Activated T-helper 2 cell treated with anti-CD3 and anti-CD28 coated beads, Interferon-gamma antibody, Interleukin-2, Interleukin-4, amounts not matched to agents 10 μg/mL and 5 μg/mL and 100 μg/mL, durations not matched to agents 14 hours and 24 hours and 36 hours (primary cell): ENCODE measurements at places on chromosomes 2 and 18. TPM values are rescaled to one million over a fixed set of nuclear protein-coding genes. Genes with fewer than 3 reads are reported as not detected.

- DNase-seq, result no peak
Measured at GRCh38 chr2:213290501-213290900, 6.2 kb downstream of the SPAG16 start.

SPC25 gene
- total RNA-seq, result 18.4 and 18.5 TPM in 2 replicates

NEDD4L gene
- total RNA-seq, result 5.1 and 6.2 TPM in 2 replicates

- DNase-seq, result no peak
Measured at GRCh38 chr2:134301928-134302260, 48.0 kb downstream of the MGAT5 start.

GRCh38 chr2:12556762-12557161 lies 160.0 kb upstream of the TRIB2 start:
- DNase-seq, result no peak

DNA sequence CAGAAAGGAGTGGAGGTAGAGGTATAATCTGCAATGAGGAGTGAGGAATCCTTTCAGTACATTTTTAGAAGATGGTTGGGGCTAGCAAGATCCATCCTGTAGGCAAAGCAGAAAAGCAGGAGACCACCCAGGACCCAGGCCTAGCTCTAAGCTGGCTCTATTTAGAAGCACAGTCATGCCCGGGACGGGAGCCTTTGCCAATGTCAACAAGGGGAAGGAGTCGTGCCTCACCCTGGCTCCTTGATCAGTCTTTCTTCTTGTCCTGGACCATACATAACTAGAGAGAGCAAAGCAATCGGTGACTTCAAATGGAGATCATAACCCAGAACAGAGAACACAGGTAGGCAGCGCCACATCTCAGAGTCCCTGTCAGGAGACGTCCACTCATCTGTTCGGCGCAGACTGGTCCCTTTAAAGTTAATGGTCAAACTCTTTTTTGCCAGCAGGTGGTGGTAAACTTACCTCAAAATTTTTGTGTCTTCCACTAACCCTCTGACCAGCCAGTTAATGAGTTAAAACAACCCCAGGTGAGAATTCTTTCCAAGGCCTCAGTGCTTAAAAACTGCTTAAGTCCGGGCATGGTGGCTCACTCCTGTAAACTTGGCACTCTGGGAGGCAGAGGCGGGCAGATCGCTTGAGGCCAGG lies 8.0 kb downstream of the MC5R start:
- DNase-seq, result no peak

DNA sequence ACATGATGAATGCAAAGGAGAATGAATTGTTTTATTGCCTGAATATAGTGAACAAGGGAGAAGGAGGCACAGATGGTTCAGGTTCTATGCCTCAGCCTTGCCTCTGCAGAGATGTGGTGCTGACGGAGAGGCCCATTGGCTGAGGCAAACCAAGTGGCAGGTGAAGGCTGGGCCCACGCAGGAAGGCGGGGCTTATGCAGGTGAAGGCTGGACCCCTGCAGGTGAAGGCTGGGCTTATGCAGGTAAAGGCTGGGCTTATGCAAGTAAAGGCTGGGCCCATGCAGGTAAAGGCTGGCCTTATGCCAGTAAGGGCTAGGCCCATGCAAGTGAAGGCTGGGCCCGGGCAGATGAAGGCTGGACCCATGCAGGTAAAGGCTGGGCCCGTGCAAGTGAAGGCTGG lies 414.7 kb downstream of the LRATD1 start:
- DNase-seq, result no peak

DCDC2C gene
- total RNA-seq, result not detected in 2 replicates

TUBA4B gene
- not detected in 2 replicates for total RNA-seq

DNA sequence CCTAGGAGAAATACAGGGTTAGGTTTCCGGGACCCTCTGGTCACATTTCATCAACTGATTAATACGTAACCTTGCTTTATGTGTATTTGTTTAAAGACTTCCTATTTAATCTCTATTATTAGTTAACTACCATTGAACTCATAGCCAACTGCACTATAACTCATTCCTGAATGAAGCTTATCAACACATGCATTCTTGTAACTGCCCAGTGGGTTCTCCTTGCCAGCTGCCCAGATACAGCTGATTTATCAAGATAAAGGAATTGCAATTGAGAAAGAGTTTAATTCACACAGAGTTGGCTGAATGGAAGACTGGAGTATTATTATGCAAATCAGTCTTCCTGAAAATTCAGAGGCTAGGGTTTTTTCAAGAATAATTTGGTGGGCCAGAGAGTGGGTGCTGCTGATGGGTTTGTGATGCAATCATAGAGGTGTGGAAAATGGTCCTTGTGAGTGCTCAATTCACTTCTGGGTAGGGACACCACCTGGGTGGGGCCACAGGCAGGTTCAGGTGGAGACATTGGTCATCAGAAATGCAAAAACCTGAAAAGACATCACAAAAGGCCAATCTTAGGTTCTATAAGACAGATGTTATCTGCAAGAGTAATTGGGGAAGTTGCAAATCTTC lies 21.1 kb upstream of the NOSTRIN start:
- DNase-seq, result no peak

ZNG1B gene
- total RNA-seq, result 42.9 and 48.9 TPM in 2 replicates

DNA sequence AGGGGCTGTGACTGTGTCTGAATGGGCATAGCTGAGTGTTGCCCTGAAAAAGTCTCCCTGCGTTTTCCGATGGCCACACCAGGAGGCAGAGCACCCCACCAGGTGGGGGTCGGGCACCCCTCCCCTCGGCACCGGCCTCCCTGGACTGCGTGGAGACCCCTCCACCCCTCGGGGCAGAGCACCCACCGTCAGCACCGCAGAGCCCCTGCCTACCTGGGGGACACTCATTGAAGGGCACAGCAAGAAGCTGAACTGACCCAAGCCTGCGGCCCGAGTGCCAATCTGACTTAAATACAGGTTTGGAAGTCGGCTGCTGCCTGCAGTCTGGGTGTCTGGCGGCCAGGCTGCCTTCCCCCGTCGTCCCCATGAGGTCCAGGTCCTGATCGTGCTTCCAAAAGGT lies 69.9 kb downstream of the KCNG2 start:
- DNase-seq, result no peak

SERPINB11 gene
- not detected in 2 replicates for total RNA-seq

DNA sequence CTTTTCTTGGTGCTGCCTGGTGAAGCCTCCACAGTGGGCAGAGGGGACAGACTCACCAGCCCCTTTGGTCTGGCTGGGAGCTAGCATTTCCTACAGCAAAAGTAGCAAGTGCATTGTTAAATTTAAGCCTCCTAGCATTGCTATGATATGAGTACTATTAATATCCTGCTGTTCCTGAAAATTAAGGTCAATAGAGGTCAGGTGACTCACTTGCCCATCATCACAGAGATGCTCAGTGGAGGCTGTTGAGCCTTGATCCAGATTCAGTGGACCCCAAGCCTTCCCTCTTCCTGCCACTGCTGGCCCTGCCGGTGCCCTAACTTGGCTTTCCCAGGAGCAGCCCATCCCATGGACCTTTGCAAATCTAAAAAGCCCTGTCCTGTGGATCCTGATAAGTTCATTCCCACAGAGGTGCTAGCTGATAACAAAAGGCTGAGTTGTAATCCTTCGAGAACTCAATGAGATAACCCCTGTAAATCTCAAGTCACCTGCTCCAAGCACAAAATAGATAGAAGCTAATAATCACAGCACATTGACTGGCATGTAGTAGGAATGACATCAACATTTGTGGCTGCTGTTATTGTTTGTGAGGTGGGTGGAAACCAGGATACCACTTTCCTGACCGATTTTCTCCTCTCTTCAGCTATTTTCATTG lies 84.4 kb downstream of the THNSL2 start:
- DNase-seq, result no peak

DNA sequence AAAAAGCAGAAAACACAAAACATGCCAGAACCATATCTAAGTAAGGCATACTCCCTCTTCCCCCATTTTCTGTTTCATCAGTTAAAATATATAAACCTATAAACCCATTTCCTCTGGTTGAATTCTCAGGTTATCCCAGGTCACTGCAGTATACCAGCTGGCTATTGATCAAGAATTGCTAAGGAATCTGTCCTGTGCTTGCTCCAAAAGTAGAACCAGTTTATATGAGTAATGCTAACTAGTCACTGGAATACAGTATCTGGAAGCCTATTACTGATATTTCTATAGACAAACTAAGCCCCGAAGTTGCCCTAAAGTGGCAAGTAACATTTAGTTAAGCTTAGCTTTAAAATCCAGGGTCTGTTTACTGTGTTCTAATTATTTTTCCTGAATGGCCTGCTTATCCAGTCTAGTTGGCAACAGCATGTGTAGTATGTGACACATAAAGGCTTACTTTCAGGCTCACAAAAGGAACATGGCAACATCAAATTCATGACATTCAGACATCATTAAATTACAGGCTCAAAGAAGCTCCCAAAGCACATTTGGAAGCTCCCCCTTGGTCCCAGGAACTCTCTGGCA lies 102.9 kb upstream of the ARL5A start:
- no peak for DNase-seq

DNA sequence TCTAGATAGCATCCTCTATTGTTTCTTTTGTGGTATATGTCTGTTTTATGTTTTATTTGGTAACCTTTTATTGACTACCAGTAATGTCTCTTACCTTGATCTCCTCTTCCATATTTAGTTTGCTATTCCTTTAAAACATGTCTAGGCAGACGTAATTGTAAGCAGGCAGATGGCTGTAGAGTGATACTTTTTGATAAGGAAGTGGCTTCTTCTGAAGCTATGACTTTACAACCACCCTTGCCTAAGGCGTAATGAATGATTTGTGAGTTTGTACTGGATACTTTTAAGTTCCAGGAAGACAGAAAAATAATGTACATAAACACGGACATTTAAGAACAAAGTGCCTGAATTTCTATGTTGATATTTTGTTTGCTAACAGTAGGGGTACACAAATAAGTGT lies 85.6 kb downstream of the ZNF804A start:
- DNase-seq, result no peak

- no peak for DNase-seq
Measured at GRCh38 chr2:213086571-213086970, 64.8 kb downstream of the IKZF2 start.

DNA sequence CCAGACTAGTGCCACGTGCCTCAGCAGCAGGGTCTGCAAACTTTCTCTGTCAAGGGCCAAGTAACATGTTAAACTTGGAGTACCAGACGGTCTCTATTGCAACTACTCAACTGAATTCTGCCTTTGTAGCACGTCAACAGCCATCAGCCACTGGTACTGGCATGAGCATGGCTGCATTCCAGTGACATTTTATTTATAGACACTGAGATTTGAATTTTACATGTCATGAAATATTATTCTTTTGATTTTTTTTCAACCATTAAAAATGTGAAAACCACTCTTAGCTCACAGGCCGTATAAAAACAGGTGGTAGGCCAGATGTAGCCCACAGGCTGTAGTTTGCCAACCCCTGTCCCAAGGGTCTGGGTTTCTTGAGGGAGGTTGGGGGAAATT lies 199.7 kb downstream of the TPGS2 start:
- DNase-seq, result no peak

GRCh38 chr2:53584986-53585385 lies 182.6 kb upstream of the CHAC2 start:
- DNase-seq, result no peak

UGT1A5 gene
- not detected in 2 replicates for total RNA-seq

REEP1 gene
- total RNA-seq, result 0.62 and 0.71 TPM in 2 replicates

DNA sequence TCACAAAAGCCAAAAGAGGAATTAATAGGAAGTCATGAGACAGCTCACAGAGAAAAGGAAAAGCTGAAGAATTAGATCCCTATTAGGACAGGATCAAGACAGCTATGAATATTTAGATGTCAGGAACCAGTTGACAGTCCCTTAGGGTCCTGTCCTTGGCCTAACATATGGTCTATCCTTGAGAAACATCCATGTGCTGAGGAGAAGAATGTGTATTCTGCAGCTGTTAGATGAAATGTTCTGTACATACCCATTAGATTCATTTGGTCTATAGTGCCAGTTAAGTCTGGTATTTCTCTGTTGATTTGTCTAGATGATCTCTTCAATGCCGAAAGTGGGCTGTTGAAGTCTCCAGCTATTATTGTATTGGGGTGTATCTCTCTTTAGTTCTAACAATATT lies 37.6 kb upstream of the SLC40A1 start:
- DNase-seq, result no peak
